Breast epithelium (tissue), 4 donors: ENCODE measurements at places on chromosomes 12 and 14. TPM values are rescaled to one million over a fixed set of nuclear protein-coding genes. Genes with fewer than 3 reads are reported as not detected.

LYZ gene
- 13.4 TPM for total RNA-seq

LIN7A gene
- 13.1 TPM for total RNA-seq

CRIP1 gene
- total RNA-seq, result 32.8 TPM

GRCh38 chr14:59190372-59190771 is 1.9 kb downstream of the DAAM1 start:
- DNase-seq, result no peak

DNA sequence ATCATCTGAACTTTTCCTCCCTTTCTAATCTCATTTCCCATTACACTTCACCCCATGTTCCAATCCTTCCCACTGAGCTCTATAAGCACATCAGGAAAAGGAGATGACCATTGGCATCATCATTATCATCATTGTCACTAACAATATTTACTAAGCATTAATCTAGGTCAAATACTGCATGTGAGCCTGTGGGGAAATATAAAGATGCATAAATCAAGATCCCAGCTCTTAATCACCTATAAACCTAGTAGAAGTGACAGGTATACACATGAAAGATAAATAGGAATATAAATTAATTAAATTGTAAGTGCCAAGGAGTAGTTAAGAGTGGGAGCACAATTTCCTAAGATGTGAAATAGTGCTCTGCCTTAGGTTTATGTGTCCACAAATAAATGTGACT is 100.6 kb downstream of the OTOGL start:
- no peak for DNase-seq

PZP gene
- 0.80 TPM for total RNA-seq

GRCh38 chr12:53980104-53980801 is 4.7 kb upstream of the HOXC10 start:
- no peak for DNase-seq

CYP46A1 gene
- total RNA-seq, result 1.6 TPM

DNA sequence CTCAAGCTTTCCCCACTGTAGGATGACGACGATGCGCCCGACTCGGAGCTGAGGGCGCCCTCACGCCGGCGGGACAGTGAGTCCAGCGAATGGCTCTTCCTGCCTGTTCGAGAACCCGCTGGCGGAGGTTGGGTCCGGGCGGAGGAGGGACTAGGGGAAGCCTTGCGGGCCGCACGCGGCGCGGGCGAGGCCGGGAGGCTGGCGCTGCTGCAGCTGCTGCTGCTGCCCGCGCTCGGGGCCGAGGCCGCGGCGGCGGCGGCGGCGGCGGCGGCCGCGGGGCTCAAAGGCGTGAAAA is 1.9 kb downstream of the CCDC177 start:
- DNase-seq, result no peak

DNA sequence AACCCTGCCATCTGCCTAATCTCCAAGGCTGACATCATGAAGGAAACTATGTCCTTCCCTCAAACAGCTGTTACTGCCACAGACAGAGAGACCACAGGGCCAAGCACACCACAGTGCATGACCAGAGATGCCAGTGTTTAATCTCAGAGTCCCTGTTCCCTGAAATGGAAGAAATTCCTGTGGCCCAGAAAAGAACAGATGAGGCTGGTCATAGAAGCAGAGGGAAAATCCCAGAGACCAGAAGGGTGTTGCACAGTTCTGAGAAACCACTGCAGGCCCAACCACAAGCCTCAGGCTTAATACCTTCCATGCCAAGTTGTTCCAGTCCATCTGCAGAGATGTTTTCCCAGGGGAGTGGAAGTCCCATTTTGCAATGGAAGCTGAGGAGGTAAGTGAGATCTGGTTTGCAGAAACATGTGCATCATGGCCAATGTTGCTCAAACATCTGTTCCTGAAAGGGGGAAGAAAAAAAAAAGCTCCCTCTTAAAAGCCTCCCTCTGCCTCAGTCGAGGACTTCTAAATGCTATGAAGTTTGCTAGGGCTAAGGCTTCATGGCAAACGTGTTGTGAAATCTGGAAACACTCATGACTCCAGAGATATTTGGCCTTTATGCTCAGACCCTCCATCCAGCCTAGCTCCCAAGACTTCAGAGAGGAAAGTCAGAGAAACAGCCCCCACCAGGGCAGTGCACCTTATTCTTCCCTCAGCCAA is 98.6 kb downstream of the SCARB1 start:
- peak; percentile 76 for DNase-seq

MIPOL1 gene
- total RNA-seq, result 12.2 TPM

DNA sequence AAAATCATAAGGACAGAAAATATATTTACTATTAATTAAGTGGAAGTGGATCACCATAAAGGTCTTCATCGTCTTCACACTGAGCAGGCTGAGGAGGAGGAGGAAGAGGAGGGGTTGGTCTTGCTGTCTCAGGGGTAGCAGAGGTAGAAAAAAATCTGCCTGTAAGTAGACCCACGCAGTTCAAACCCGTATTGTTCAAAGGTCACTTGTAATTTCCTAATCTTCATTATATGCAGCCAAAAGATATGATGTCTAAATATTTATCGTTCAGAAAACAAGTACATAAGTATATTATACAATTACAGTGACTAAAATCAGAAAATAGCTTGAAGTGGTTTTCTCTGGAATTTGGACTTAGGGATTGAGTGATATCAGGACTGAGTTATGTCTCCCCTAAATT is 72.1 kb downstream of the GTF2A1 start:
- DNase-seq, result no peak

DNA sequence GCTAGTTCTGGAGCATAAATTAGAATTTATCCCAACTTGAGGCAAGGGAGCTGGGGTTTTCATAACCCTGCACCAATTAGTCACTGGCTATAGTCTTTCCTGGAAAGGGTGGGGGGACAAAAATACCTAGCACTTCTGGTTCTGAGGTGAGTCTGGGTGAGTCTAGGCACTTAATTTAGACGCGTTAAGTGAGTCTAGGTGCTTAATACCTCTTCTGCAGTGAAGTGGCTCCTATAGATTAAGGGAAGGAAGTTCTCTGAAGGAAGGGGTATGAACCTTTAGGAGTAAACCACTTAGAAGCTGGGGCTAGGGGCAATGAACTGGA is 251.7 kb downstream of the EFCAB11 start:
- no peak for DNase-seq

DNA sequence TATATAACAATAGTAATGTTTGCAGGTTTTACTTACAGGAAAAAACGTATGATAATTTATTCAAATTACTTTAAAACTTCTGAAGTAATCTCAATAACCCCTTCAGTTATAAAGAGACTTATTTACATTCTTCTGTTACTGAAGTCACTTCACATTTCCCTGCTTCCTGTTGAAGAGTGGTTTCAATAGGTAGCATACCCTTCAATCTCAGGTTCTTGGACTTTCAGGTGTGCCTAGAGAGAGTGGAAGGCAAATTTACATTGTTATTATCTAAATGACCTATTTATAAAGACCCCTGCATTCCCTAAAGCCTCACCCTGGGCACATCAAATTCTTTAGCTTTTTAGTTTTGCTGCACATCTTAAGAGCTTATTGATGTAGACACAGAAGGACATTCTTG is 137.6 kb upstream of the AEBP2 start:
- no peak for DNase-seq

DNA sequence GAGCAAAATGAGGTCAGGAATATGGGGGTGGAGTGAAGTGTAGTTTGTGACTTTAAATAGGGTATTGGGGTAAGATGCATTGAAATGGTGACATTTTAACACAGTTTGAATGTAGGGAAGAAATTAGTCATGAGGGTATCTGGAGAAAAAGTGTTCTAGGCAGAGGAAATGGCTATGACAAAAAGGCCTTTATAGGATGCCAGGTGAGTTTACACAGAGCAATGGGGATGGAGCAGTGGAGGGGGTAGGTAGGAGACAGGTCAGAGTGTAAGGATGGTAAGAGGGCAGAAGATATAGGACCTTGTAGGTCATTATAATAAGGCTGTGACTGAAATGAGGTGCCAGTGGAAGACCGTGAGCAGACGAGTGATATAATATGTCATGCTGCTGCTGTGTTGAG is 30.4 kb downstream of the HEATR5A start:
- no peak for DNase-seq

GRCh38 chr14:98622208-98623051 is 649.6 kb downstream of the BCL11B start:
- DNase-seq, result no peak

DNA sequence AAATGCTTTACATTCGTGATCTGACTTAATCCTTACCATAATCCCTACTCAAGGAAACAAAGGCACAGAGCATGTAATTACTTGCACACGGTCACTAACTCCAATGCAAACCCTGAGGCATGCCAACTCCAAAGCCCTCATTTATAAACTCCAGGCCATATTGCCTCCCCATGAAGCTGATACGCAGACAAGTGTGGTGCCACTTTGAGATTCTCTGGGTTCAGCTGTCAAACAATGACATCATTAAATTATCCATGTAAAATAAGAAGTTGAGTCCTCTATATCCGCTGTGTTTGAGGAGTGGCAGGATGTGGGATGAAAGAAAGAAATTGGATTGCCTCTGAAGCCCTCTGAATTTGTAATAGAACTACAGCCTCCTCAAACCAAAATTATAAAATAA is 62.8 kb downstream of the ANO4 start:
- no peak for DNase-seq

DNA sequence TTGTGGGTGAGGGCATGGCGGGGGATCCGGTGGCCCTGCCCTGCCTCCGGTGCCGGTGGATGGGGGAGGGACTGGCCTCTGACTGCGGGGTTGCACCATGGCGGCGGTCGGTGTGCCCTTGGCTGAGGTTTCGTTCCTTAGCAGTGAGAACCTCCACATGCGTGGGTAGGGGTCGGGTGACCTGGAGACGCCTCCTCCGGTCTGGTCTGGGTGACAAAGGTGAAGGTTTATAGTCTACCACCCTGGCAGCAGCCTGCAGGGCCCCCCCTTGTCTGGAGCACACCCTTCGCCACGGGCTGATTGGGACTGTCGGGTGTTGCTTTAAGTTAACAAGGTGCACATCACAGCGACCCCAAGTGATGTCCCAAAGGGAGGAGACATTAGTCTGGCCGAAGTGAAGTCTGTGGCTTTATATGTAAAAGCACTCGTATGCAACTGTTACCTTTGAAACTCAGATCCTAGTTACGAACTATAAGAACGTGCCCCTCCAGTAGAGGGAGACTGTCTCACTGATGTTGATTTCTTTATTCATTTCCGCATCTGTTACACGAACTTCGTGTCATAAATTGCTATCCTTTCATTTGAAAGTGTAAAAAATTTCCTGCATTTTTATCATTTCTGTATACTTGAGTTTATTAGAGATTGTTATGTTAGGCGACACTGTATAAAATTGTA is 74.4 kb downstream of the WDR20 start:
- DNase-seq, result no peak

PTPN21 gene
- 18.1 TPM for total RNA-seq

DNA sequence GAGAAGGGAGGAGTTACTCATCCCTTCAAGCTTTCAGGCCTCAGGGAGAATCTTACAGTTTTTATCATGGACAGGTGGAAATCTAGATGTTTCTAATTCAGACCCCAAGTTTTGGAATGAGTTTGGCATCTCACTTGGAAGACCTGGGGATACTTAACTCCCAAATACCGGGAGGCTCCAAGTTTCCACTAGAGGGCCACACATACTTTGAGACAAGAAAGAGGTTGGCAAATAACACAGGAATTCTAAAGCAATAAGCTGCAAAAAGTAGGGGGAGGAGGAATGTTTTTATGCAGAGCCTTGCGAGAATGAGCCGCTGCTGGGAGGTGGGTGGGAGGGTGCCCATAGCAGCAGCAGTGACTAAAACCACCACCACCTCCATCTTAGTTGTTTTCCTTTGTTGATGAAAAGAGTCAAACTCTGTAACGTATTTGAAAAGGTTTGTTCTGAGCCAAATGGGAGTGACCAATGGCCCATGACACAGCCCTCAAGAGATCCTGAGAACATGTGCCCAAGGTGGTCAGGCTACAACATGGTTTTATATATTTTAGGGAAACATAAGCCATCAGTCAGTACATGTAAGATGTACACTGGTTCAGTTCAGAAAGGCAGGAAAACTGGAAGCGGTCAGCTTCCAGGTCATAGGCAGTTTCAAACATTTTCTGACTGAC is 34.2 kb upstream of the RNASE1 start:
- no peak for DNase-seq
